ENCODE measurements at places on chromosomes 6 and 20.
A peak's percentile ranks its signal among the peaks of the same experiment; 100 is the strongest.

- DNase-seq, result peak; percentile 28
Observed at GRCh38 chr20:32509639-32510066, 75.5 kb downstream of the NOL4L start.

DNA sequence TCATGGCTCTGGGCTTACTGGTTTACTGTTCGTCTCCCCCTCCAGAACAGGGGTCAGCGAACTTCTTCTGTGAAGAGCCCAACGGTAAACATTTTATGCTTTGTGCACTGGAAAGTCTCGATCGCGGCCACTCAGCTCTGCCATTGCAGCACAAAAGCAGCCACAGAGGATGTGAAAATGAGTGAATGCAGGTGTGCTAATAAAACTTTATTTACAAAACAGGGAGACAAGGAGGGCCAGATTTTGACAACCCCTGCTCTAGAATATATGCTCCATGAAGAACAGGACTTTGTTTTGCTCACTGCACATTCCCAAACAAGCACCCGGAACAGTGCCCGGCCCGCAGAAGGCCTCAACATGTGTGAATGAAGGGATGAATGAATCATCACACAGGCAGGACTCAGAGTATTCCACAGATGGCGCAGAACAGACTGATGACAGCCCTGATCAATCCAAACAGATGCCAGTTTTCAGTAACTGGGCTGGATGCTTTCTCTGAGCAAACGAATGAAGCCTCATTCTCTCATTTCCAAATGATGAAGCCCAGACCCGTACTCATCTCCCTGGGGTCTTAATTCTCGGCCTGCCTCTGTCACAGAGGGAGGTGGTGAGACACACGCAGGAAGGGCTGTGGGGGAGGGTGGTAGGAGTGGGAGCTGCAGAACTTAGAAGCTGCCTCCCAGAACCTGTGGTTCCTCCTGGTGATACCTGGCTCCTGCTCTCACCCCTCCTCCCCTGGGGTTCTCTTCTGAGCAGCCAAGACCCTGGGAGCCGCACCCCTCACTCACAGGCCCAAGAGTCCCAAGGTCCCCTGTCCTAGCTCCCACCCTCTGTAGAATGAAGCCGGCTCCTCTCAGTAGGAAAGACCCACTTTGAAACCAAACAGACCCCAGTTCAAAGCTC is 196.4 kb downstream of the PREX1 start:
- no peak for DNase-seq

- DNase-seq, result no peak
Observed at GRCh38 chr6:113205553-113205952, 651.6 kb upstream of the MARCKS start.

GRCh38 chr20:12355185-12355584 is 437.5 kb downstream of the BTBD3 start:
- DNase-seq, result no peak

- DNase-seq, result no peak
Observed at GRCh38 chr20:64149809-64150560, 14.3 kb upstream of the MYT1 start.

DNA sequence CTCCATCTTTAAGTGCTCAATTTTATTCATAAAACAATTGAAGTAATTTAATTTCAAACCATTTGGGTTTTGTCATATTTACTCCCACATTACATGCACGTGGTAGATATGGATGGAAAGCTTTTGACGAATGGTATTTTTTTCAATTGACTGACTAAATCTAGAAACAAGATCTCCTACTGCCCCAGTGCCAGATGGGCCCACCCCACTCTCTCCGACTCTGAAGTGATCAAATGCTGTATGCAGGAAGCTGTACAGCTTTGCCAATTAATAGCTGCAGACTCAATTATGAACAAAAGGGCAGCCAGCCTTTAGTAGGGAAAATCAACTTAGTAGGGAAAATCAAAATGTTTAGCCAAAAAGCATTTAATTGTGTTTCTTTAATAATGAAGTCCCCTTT is 46.2 kb downstream of the PACRG start:
- no peak for DNase-seq

GRCh38 chr6:121437851-121438651 is 2.6 kb downstream of the GJA1 start:
- DNase-seq, result no peak

DNA sequence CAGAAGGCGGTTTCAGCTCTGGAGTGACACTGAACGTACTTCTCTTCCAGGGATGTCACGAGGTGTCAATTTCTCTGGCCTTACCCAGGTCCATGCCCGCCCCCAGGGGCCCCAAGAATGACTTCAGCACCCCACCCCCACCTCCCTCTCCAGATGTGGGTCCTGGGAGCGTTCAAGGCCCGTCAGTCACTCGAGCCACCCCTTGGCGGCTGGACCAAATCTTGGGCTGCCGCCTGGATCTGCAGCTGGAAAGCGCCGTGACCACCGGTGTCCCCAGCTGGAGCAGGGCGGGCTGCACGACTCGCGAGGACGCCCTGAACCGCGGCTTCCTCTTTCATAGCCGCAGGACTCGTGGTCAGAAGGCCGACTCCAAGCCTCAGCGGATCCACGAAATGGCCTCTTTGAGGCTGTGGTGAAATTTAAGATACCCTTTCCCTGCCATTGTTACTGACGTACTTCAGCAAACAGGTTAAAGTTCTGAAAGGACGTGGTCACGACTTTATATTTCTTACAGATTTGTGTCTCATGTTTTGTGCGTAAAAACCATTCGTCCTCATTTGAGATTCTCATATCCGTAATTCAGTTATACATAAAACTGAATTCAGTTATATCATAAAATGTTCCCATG is 29.3 kb downstream of the TRIM38 start:
- DNase-seq, result no peak

GRCh38 chr6:150800674-150801314 is 64.7 kb upstream of the MTHFD1L start:
- DNase-seq, result no peak

DNA sequence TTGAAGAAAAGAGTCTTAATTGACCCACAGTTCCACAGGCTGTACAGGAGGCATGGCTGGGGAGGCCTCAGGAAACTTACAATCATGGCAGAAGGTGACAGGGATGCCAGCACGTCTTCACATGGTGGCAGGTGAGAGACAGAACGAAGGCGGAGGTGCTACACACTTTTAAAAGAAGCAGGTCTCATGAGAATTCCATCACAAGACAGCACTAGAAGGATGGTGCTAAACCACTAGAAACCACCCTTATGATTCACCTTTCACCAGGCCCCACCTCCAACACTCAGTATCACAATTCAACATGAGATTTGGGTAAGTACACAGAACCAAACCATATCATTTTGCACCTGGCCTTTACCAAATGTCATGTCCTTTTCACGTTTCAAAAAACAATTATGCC is 20.9 kb downstream of the TAGAP start:
- no peak for DNase-seq

GRCh38 chr6:35919085-35919826 is 1.6 kb downstream of the SRPK1 start:
- DNase-seq, result no peak

DNA sequence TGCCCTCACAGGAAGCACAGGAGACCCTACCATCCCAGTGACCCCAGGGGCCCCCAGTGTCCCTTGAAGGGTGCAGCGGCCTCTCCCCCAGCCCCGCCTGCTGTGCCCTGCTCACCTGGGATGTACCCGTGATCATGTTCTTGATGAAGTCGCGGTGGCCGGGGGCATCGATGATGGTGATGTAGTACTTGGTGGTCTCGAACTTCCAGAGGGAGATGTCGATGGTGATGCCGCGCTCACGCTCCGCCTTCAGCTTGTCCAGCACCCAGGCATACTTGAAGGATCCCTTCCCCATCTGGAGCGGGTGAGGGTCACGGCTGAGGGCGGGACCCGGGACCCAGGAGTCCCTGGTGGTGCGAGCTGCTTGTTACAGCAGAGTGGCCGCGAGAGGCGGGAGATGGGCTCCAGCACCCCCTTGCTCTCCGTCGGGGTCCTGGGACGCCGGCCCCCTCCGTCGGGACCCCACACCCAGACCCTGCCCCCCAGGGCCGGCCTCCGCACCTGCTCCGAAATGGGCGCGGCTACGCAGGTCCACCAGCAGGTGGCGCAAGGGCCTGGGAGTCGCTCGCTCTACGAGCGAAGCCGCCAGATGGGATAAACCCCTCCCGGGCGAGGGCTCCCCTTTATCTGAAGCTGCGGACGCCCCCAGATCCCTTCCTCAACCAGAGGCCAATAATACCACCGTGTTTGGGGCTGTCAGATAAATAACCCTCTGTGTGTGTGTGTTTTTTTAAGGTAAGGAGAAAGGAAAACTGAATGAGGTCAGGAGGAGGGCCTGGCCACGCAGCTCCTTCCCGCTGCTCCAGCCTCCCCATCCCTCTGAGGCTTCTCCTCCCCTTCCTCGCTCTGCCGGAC is 2.9 kb downstream of the EEF1A2 start:
- peak; percentile 40 for DNase-seq

DNA sequence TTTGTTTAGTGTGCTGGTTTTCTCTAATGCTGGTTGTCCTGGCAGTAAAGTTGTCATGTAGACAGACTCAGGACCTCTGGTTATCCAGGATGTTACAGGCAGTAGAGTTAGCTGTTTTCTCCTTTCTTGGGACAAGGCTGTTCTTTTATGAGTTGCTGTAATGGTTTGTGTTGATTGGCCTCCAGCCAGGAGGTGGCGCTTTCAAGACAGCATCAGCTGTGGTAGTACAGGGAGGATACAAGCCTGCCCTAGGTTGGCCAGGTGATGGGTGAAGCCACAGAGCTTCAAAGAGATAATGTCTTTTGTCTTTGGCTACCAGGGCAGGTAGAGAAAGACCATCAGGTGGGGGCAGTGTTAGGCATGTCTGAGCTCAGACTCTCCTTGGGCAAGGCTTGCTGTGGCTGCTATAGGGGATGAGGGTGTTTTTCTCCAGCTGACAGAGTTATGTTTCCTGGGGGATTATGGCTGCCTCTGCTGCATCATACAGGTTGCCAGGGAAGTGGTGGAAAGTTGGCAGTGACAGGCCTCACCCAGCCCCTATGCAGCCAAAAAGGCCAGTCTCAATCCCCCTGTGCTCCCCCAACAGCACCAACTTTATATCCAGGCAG is 127.2 kb upstream of the TAB2 start:
- no peak for DNase-seq

DNA sequence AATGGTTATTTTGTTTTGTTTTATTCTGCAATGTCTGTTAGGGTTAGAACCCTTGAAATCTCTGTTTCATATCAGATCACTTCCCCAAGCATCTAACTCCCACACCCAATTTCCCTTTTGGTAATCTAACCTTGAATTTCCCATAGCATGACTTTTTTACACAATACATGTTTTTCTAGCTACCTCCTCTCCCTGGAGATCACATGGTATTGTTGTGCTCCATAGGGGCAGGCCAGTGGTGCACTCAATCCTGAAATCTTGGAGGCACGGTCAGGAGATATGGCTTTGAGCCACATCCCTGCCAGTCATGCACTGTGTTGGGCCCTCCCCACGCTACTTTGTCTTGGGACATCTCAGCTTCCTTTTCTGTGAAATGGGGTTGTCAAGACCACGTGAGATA is 36.7 kb upstream of the NNAT start:
- no peak for DNase-seq

DNA sequence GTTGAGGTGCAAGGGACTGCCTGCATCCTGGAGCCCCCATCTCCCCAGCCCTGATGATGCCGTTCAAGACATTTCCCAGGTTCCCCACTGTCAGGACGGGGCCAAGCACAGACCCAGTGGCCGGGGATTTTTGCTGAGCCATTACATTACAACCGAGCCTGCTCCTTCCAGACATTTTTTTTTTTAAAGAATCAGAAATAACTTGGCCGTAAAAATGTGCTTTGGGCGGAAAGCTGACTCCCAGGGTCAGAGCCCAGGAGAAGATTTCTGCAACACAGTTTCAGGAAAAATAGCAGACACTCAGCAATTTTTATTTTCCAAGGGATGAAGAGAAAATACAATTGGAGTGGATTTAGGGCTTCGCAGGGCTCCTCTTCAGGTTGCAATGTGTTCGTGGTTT is 87.9 kb downstream of the LRFN2 start:
- DNase-seq, result no peak

- DNase-seq, result no peak
Observed at GRCh38 chr6:126540161-126540560, 200.2 kb downstream of the CENPW start.

- no peak for DNase-seq
Observed at GRCh38 chr6:13113981-13114593, 214.2 kb downstream of the TBC1D7 start.

DNA sequence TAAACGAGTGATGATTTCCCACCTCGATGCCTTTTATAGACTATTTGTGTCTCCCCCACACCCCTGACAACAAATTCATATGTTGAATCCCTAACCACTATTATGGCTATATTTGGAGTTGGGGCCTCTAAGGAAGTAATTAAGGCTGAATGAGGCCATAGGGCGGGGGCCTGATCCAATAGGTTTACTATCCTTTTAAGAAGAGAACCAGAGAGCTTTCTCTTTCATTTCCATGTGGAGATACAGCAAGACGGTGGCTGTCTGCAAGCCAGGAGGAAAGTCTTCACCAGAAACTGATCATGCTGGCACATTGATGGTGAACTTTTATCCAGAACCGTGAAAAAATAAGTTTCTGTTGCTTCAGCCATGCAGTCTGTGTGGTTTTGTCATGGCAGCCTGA is 38.9 kb upstream of the CLIC5 start:
- DNase-seq, result no peak

DNA sequence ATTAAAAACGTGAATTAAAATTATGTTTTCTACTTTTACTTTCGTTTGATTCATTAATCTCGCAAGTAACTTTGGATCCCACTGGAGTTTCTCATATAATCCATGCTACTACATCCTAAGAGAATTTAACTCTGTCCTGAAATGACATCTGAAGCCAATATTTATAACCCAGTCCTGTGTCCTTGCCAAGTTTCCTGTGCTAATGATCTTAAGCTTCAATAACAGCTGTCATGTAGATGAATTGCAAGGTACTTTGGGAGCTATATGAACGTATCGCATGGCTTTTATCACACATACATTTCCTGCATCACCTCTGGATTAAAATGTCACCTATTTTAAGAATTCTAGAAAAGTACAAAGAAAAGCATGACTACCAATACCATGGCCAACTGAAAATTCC is 833.8 kb upstream of the CITED2 start:
- no peak for DNase-seq

- DNase-seq, result no peak
Observed at GRCh38 chr6:137799950-137800568, 67.0 kb upstream of the TNFAIP3 start.

GRCh38 chr20:4036351-4036750 is 21.0 kb upstream of the RNF24 start:
- no peak for DNase-seq

- DNase-seq, result no peak
Observed at GRCh38 chr6:118367314-118367713, 180.8 kb upstream of the PLN start.

GRCh38 chr6:133806382-133807140 is 82.4 kb upstream of the TCF21 start:
- DNase-seq, result no peak

All from stimulated activated CD8-positive, alpha-beta memory T cell treated with anti-CD3 and anti-CD28 coated beads, Interleukin-4, amount 100 ng/mL, for 4 hours (primary cell).